Cerebellum (tissue), 4 donors: ENCODE measurements at places on chromosomes 6 and 20. TPM values are rescaled to one million over a fixed set of nuclear protein-coding genes. Genes with fewer than 3 reads are reported as not detected.
A peak's percentile ranks its signal among the peaks of the same experiment; 100 is the strongest.

GRCh38 chr6:146146836-146147235, 118.0 kb downstream of the GRM1 start:
- peak; percentile 50 for DNase-seq

GRCh38 chr20:52302736-52303135, 111.2 kb upstream of the ZFP64 start:
- no peak for DNase-seq

DNA sequence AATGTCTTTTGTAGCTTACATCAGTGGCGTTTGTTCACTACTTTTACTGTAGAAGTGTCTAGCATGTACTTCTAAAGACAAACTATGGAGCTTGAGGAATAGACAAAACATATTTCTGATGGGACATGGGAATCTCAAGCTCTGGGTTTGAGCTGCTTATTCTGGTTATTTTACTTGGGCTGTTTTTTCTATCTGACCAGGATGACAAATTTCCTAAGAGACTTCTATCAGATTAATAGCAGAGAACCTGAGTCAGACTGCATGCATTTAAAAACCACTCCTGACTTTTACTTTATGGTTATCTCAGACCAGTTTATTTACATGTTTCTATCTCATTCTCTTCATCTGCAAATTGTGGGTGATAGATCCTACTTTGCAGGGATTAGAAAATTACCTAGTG, 1282.3 kb upstream of the GJE1 start:
- no peak for DNase-seq

DNA sequence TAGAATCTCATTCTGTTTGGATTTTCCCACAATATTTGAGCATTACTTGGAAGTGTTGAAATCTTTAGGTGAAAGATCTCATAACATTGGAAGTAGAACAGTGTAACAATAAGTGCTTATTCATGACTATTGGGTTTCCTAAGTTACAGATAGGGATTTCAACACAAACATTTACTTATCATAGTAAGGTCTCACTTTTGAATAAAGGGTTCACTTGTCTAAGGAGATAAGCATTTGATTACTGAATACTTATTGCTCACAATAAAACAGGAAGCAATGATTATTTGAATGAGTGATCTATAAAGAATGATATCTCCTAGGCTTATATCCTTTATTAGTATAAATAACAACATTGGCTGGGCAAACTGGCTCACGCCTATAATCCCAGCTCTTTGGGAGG, 14.8 kb downstream of the DDX43 start:
- no peak for DNase-seq

DNA sequence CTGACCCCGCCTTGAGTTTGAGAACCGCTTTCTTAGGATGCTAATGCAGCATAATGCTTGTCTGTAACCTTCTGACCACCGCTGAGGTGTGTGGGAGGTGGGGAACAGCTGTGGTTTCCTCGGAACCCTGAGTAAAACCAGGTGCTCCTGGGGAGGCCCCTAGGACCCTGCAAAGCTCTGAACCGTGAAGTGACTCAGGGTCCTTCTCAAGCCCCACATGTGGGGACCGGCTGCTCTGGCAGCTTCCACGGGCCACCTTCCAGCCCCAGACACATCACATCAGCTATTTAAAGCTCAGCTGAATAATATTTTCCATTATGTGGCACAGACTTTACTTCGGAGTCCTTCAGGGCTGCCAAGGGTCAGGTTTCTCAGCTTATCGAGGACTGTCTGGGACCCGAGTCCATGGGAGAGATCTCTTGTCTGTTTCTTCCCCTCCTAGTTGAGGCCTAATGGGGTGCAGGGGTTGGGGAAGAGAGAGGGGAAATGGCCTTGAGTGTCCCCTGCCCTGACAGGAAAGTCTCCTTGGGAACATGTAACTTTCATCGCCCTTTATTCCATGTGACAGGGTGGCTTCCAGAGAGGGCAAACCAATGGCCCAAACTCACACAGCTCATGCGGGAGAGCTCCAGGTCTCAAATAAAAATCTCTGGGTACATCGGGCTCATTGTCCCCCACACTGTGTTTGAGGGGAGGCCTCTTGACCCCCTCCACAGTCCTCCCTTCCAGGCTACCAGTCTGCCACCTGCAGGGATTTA, 186.1 kb upstream of the SLC24A3 start:
- DNase-seq: no peak

DNA sequence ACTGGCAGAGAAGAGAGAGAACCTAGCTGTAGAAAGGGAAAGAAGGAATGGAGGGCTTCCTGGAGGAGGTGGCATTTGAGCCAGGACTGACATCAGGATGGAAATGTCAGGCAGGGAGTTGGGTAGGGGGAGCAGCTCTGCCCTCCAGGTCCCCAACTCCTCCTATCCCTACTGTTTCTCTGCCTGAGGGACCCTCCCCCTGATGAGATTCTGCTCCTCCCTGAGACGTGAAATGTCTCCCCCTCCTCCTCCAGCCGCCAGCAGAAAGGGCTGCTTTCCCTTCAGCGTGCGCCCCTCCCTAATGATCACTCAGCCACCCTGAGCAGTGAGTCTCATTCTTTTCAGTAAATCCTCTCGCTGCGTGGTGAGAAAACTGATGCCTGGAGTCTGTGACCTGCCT, 40.6 kb downstream of the HLA-DPB1 start:
- DNase-seq: no peak

- DNase-seq: no peak
Observed at GRCh38 chr6:38239719-38240451, 399.8 kb downstream of the BTBD9 start.

- no peak for DNase-seq
Observed at GRCh38 chr6:43515808-43516207, 918 bp downstream of the YIPF3 start.

- DNase-seq: no peak
Observed at GRCh38 chr6:163940705-163941623, 526.4 kb downstream of the QKI start.

- no peak for DNase-seq
Observed at GRCh38 chr6:110596354-110596753, 119.9 kb upstream of the SLC22A16 start.

DNA sequence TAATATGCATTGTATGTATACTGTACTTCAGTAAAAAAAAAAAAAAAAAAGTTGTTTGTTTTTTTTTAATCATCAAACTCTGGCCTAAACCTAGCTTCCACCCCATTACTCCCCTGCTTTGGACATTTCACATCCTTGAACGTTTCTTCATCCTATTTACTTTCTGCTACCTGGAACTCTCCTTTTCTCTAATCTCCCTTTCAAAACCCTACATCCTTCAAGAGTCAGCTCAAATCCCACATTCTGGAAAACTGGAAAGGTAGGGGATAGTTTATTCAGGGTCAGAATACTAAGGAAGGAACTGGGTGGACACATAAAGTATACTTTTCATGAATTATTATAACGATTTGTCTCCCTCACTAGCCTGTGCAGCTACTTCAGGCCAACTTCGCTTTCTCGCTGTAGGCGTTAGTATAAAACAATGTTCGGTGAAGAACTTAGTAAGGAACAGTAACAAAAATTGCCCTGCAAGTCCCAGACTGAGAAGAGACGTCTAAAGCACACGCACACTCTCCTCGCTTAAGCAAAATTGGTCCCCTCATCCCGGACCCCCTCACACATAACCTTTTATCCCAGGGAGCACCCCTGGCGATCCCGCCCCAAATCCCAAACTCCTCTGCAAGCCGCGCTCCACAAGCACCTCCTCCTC, 775 bp downstream of the PIGU start:
- DNase-seq: no peak

DNA sequence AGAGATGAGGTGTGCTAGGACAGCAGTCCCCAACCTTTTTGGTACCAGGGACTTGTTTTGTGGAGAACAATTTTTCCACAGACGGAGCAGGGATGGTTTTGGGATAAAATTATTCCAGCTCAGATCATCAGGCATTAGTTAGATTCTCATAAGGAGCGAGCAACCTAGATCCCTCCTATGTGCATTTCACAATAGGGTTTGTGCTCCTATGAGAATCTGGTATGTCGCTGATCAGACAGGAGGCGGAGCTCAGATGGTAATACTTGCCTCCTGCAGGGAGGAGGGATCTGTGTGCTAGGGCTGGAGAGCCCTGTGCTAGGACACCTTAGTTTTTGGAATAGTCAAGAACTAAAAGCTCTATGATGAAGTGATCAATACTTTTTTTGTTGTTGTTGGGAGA, 2.5 kb downstream of the SMIM13 start:
- DNase-seq: peak; percentile 22

DNA sequence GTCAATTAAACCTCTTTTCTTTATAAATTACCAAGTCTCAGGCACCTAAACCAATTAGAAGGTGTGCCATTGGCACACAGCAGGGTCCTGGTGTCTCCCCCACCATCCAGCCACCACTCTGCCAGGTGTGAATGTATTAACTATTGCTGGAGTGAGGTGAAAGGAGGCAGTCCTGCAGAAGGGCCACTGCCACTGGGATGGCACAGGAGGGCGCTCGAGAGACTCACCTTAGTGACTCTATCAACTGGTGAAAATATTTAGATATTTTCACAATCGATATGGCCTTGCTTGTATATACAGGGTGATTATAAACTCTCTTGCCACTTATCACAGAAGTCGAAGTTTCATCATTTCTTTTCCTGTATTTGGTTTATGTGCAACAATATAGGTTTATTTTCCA, 145.6 kb upstream of the ESR1 start:
- DNase-seq: no peak

DNA sequence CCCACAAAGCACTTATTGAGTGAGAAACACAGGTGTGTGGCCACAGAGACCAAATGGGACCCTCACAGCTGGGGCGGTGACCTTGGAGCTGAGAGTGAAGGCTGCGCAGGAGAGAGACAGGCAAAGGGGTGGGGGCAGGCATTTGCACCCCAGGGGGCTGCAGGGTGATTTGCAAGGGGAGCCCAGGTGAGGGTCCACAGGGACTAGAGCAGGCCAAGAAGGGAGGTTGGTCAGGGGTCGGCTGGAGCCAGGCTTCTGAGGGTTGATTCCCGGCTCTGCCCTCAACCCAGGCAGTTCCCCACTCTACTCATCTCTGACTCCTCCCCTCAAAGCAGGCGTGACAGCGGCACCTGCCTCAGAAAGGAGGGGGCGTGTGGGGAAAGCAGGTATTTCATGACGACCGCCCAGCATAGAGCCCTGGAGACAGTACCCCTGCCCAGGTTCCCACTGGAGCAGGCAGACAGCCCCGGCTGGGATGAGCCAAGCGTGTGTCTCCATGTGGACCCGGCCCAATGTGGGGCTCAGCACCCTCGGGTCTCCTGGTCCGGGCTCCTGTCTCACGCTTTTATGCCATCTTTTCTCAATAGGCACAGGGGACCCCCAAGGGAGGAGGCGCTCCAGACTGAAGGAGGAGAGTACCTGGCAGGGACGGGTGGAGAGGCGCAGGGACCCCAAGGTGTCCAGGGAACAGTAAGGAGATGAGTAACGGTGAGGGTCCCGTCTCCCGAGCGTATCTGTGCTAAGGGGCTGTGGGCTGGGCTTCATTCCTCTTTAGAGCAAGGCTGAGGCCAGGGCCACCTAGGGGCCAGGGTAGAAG, 3.1 kb upstream of the MRGBP start:
- no peak for DNase-seq

The GJA10 gene
- not detected for total RNA-seq

The TFAP2D gene
- not detected for total RNA-seq

The GSTA3 gene
- total RNA-seq: not detected

The ADGRF5 gene
- 8.0 TPM for total RNA-seq

The PSORS1C2 gene
- total RNA-seq: not detected

The ADGRB3 gene
- total RNA-seq: 237 TPM

The SLC44A4 gene
- total RNA-seq: not detected

The HLA-DQB1 gene
- not detected for total RNA-seq
